Cardiac muscle cell (in vitro differentiated cells and primary cell): ENCODE measurements at places on chromosomes 4 and X.
A peak's percentile ranks its signal among the peaks of the same experiment; 100 is the strongest.

GRCh38 chr4:142811034-142811433, 35.1 kb downstream of the INPP4B start:
- no peak for DNase-seq

DNA sequence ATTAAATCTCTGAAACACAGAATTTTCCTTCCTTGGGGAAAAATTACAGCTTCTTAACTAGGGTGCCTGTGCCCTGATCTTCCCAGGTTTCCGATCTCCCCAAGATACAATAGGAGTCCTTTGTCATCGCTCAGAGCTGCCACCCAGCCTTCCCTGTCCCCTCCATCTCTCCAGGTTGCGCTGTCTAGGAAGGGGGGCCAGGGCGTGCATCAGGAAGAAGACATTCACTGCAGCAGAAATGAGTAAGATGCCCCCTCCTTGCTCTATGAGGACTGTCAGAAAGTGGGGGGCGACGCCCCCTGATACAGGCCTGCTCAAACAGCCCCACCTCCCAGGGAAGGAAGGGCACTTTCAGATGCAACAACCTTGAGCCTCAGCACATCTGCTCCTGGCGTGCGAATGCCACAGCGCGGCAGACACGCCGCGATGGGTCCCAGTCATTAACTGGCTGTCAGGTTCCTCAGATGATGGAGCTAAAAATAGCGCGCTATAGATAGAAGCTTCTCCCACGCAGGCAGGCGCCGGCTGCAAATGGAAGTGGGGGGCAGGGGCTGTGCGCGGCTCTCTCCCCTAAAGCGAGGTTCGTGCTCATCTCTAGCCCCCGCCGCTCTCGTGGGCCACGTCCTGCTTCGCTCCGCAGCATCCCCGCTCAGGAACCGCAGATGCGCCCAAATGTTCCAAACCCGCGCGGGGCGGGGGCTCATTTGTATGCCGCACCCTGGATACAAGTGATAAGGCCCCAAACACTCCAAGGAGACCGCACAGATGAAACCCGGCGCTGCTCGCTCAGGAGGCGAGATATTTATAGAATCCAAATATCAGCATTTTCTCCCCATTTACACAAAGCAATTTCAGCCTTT, 57.6 kb upstream of the LGI2 start:
- peak; percentile 71 for DNase-seq

- peak; percentile 88 for DNase-seq
Measured at GRCh38 chr4:25767877-25768725, 94.7 kb downstream of the SEL1L3 start.

- no peak for DNase-seq
Measured at GRCh38 chrX:134733591-134733990, 75.3 kb upstream of the PLAC1 start.

DNA sequence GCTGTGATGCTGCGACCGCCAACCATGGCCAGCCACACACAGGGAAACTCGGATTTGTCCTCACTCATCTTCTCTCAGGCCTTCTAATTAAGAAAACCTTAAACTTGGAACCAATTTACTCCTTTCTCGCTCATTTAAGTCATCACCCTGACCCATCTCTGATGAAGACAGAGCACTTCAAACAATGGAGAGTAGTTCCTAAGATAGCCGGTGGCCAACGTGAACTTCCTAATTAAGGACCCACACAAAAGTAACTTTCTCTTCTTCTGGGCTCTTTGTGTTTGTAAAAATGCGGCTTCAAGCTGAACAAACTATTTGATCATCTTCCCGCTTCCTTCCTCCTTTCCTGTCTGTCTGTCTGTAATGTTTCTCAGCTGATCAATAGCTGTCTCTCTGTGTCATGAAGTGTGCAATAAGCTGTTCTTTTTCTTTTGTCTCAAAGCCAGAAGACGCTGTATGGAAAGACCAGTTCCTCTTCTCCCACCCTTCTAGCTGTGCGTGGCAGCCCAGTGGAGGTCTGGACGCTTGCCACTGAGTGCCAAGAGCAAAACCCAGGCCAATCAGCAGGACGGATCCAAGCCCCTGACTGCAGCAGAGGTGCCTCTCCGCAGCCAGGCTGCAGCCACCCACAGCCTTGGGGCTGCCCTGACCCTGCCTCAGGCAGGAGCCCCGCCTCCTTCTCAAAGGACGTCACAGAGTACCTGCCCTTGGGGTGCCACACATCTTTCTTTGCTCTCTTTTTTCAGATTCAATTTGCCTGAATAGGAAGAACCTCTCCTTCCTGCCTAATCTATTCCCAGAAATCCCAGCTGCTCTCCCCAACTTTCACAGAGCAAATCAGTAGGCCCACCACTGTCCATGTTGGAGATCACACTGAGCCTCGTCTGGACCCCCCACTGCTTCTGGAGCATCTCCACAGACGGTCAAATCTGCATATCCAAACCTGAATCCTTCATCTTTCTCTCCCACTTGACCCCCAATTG, 59.3 kb downstream of the MAML3 start:
- DNase-seq = no peak

- DNase-seq = no peak
Measured at GRCh38 chr4:171118091-171118490, 695.1 kb upstream of the GALNTL6 start.

DNA sequence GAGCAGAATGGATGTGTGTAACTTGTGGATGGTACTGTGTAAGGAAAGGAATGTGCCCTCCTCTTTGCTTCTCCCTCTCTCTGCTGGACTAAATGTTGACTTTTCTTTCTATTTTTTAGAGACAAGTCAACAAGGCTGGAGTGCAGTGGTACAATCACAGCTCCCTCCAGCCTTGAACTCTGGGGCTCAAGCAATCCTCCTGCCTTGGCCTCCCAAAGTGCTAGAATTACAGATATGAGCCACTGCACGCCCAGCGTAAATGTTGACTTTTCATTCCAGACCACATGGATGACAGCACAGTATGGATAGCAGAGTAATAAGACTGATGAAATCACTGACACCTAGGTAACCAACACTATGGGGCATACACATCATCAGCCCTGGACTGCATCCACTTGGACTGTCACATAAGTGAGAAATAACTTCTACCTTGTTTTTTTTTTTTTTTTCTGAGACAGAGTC, 5.1 kb upstream of the RPS3A start:
- DNase-seq = no peak

GRCh38 chr4:73281982-73282381, 23.4 kb upstream of the ANKRD17 start:
- no peak for DNase-seq

GRCh38 chrX:70168238-70169188, 8.8 kb upstream of the DGAT2L6 start:
- DNase-seq = peak; percentile 75

GRCh38 chrX:71056867-71057266, 11.3 kb downstream of the SNX12 start:
- no peak for DNase-seq

- no peak for DNase-seq
Measured at GRCh38 chr4:121790976-121791375, 10.1 kb upstream of the EXOSC9 start.

DNA sequence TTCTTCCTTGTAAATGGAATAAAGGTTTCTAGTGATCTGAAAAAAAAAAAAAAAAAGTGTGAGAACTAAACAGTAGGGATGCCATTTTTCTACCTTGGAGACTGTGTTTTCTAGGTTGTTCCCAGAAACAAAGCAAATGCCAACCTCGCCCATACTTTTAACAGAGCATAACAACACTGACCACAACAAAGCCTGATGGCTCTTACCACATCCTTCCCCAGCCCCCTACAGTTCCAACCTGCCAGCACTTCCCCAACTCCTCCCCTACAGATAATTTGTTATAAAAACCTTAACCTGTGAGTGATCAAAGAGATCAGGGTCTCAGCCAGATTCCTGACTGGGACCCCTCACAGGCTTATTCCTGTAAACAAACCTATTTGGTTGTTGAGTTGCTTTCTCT, 940.0 kb downstream of the SH3BGRL start:
- DNase-seq = no peak

DNA sequence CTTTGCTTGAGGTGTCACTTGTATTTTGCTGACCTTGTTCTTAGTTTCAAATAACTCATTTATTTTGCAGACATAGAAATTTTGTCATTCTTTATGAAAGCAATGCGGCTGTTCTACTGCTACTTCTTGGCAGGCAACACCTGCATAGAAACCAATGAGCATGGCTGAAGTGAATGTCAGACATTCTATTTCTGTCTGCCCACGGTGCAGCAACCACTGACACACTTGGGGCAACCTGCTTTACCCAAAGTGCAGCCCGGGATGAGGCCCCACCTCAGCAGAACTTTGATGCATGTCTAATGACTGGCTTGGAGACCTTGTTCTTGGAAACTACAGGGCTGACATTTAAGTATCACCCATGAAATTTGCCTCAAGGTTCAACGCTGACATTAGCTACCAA, 93.6 kb downstream of the RBM47 start:
- no peak for DNase-seq

DNA sequence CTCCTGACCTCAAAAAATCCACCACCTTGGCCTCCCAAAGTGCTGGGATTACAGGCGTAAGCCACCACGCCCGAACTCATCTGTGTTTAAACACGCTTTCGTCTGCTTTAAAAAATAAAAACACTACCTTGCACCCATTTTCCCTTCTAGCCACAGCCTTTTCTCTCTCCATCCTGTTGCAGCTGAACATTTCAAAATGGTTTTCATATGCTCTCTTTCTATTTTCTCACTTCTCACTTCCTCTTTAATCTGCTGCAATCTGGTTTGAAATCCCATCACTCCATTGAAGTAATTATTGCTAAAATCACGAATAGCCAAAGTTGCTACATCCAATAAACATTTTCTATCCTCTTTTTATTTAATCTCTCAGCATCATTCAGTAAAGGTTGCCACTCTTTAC, 70.0 kb downstream of the DCHS2 start:
- no peak for DNase-seq

GRCh38 chr4:140790171-140790570, 34.0 kb upstream of the TBC1D9 start:
- DNase-seq = peak; percentile 33

DNA sequence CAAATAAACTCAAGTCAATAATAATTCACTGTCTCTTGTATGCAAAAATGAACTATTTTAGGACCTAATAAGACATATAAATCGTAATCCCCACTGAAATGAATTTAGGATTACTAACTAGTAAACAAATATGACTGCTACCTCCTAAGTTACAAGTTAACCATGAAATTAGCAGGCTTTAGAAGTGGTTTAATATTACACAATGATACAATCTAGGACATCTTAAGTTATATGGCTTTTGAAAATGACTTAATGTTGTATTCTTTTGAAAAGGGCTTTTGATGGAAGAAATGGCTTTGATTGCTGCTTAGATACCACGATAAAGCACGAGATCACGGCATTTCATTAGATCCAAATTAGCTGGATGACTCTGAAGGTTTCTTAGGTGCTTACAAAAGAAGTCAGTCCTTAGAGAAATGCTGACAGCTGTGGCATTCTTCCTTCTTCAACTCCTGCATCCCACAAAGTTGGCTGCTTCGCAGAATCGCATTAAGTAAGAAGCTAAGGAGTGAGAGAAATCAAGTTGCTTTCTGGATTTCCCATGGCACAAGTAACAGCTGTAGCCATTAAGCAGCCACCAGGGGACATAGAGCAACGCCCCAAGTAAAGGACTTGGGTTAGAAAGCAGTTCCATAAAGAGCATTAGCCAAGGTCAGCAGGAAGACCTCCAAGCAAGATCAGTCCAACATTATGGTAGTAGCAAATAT, 6.9 kb downstream of the SLC10A7 start:
- no peak for DNase-seq

DNA sequence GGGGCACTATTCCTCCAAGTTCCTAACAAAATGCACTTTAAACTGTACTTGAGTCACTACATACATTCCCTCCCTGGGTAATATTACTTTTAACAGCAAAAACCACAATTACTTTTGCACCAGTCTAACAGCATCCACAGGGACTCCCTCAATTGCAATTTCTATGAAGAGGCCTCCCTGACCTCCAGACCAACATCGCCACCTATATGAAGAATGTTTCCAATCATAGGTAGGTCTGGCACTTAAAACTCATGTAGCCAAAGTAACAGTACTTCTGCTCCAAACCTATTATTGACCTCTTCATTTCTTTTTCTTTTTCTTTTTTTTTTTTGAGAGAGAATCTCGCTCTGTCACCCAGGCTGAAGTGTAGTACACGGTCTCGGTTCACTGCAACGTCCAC, 15.6 kb downstream of the NR3C2 start:
- no peak for DNase-seq

- no peak for DNase-seq
Measured at GRCh38 chr4:68581383-68582338, 5.5 kb upstream of the UGT2B17 start.

GRCh38 chr4:48333587-48333986, 7.7 kb upstream of the SLAIN2 start:
- DNase-seq = no peak

DNA sequence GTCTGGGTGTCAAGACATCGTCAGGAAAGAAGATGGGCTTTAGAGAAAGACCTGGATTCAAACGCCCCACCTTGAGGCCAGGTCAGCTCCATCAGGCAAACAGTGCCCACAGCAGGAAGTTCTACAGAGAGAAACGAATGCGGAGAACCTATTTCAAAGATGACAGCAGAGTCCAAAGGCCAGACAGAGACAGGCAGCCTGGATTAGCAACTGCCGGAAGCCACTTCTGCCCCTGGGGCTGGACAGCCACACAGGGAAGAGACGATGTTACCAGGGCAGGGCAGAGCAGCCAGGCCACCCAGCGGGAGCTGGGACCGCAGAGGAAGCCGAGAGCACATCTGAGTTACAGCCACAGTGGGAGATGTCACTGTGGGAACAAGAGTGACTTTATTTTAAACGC, 1.2 kb downstream of the C4orf50 start:
- DNase-seq = no peak

- DNase-seq = no peak
Measured at GRCh38 chr4:76376534-76376933, 44.4 kb downstream of the CCDC158 start.

DNA sequence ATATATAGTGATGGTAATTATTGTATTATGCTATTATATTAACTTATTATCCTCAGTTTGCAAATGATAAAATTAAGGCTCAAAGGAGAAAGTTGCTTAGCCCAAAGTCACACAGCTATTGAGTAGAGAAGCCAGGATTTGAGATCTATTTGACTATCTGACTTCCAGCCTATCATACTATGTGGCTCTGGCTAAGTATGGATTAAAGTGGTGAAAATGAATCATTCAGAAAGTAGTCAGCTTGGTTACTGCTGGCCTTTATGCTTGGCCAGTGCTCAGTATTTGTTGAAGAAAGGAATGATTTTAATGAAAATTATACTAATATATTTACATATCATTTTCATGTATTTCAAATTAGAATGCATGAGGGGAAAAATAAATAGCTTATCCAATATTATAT, 219.8 kb downstream of the SHROOM3 start:
- no peak for DNase-seq

GRCh38 chr4:151744614-151745013, 16.2 kb downstream of the GATB start:
- DNase-seq = peak; percentile 72

- no peak for DNase-seq
Measured at GRCh38 chr4:47143261-47143660, 111.9 kb downstream of the GABRB1 start.

- no peak for DNase-seq
Measured at GRCh38 chrX:153981231-153981630, 8.7 kb downstream of the TMEM187 start.

- DNase-seq = no peak
Measured at GRCh38 chrX:13115146-13115855, 70.9 kb upstream of the FAM9C start.
